ENCODE measurements at places on chromosomes 5 and 9.
A peak's percentile ranks its signal among the peaks of the same experiment; 100 is the strongest.

DNA sequence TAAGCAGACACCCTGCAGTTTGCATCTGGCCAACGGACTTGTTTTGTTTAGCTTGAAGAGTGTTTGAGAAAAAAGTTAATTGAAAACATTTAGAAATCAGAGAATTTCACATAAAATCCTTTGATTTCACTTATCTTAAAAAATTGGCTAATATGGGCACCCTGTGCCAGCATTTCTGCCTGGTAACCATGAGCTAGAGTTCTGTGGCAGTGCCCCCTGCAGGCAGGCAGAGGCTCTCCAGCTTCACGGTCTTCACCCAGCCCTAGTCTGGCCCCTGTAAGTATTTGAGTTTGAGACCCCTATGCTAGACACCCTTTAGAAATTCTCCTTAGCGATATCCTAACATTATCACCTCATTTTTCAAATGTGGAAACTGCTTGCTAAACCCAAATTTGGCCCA lies 18.8 kb upstream of the FANCC start:
- no peak for DNase-seq

GRCh38 chr9:87596862-87597261 lies 99.2 kb downstream of the DAPK1 start:
- peak; percentile 22 for DNase-seq

DNA sequence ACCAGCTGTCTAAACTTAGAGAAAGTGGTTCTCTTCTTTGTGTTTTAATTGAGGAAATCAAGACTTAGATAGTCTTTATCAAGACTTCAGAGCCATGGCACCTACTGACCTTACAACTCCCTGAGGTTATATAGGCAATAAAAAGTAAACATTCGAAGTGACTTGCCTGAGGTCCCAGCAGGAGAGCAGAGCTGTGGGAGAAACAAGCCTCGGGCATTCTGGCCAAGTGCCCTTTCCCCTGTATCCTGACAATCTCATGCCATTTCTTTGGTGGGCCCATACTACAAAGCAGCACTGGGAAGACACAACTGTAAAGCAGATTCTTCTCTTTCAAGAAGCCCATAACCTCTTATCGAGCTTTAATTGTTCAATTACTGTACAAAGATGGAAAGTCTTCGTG lies 23.1 kb downstream of the FREM1 start:
- no peak for DNase-seq

- no peak for DNase-seq
Observed at GRCh38 chr9:89435071-89435823, 62.7 kb downstream of the SEMA4D start.

- no peak for DNase-seq
Observed at GRCh38 chr5:112923148-112923917, 1.3 kb upstream of the REEP5 start.

DNA sequence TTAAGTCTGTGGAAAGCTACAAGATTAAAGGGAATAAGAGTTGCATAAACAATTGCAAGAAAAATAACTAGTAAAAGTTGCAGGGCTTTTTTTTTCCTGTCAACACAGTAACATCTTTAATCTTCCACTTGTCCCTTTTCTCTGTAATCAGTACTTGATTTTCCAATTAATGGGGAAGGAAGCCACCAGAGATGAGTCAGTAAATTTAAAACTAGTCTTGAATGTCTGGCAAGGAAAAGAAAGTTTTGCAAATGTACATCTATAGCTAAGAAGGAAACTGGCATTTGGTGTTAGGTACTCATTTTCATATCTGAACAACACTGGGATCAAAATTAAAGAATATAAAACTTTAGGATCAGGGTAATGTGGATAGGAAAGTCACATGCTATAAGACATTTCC lies 17.1 kb downstream of the DAP start:
- no peak for DNase-seq

DNA sequence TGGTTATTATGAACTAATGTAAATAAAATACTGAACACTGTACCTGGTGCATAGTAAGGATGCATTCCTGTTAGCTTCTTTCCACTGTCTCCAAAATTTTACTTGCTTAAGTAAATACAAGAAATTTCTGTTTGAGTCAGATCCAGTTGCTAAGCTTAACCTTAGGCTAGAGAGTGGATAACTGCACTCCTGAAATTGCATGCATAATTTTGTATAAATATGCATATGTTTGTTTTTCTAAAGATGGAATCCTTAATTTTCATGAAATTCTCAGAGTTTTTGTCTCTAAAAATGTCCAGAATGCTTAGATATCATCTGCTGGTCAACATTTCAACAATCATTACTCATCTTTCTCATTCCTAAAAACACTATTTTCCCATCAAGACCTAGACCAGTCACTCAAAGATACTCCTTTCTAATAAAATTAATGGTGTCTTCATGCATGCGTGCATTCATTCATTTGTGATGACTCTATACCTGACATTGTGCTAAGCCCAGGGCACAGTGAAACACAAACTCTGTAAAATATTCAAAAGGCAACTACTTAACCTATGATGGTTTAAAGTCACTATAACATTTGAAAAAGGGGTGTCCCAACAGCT lies 284.8 kb downstream of the SEC61B start:
- DNase-seq = no peak

- peak; percentile 52 for DNase-seq
Observed at GRCh38 chr9:131698618-131698985, 41.3 kb downstream of the RAPGEF1 start.

DNA sequence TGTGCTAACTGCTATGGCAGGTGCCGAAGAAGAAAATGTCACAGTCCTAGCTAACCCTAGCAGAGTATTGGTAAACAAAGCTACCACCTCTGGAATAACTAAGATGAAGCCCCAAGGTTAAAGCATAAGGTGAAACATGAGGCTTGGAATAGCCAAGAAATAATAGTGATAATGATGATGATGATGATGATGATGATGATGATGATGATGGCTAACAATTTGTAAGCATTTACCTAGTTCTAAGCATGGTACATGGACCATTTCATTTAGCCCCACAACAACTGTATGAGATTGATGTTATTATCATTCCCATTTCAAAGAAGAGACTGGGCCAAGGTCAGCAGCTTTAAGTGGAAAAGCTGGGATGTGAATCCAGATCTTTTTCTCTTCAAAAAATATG lies 35.3 kb downstream of the SH3RF2 start:
- no peak for DNase-seq

DNA sequence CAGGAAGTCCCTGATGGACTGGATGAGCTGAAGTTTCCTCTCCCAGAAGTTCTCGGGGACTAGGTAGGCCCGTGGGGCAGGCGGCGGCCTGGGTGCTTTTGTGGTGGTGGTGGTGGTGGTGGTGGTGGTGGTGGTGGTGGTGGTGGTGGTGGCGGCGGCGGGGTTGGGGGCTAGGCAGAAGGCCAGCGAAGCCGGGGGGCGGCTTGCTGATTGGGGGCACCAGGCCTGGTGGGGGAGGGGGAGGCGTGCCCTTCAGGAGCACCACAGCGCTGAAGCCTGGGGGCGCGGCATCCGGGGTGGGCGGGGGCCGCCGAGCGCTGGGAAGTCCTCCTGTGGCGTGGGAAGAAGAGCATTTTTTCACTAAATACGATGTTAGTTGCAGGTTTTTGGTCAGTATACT lies 26.9 kb downstream of the SPATA31C1 start:
- DNase-seq = no peak

- DNase-seq = no peak
Observed at GRCh38 chr5:76733049-76733417, 17.1 kb downstream of the F2R start.

- peak; percentile 40 for DNase-seq
Observed at GRCh38 chr5:149381986-149382338, 2.9 kb upstream of the IL17B start.

- no peak for DNase-seq
Observed at GRCh38 chr5:39214912-39215709, 4.3 kb downstream of the FYB1 start.

DNA sequence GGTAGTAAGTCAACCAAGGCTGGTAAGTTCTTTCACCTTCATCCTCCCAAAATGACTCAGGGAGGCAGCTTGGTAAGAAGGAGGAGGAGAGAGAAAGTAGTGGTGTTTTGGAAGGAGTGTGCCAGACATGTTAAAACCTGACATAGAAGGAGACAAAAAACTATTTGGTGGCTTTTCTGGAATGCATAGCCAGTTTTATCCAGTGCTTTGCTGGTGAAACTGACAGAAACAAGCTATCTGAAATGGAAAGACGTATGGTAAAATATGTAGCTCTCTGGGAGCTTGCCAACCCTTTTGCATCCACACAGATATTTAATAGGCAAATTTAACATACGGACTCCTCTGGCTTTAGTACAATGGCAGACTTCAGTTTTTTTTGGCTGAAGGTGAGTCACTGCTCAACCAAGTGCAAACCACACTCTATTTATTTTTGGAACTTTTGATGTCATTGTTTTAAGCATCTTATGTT lies 45.4 kb downstream of the RAB14 start:
- DNase-seq = no peak

DNA sequence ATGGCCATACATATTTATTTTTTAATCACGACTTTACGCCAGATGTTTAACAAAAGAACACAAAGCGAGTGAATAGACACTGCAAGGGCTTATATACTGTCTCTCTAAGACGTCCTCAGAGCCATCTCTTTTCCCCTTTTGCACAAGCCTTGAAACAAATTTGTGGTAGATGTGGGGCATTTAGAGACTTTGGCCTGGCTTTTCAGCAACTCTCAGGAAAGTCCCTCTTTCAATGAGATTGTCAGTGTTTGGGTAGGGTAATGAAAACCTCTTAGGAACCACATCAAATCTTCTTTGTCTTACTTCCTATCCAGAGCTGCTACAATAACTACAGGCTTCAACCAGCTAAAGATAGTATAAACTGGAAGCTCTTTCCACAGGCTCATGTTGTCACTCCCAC lies 380.0 kb downstream of the ANXA1 start:
- DNase-seq = no peak

DNA sequence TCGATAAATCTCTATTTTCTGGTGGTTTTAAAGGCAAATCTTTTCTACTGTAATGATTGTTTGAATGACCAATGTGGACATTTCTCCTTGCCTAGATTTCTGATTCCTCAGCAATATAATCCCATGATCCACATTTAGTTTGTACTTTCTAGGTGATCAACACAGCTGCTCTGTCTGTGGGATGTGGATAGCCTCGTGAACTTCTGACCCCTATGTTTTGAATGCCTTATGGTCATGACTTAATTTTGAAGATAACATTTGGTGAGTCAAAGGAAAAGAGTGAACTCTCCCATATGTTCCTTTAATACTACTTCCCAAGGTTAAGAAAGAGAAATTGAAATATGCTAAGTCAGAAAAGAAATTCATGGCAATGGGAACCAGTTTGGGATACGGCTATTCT lies 147.5 kb downstream of the CAVIN4 start:
- no peak for DNase-seq

DNA sequence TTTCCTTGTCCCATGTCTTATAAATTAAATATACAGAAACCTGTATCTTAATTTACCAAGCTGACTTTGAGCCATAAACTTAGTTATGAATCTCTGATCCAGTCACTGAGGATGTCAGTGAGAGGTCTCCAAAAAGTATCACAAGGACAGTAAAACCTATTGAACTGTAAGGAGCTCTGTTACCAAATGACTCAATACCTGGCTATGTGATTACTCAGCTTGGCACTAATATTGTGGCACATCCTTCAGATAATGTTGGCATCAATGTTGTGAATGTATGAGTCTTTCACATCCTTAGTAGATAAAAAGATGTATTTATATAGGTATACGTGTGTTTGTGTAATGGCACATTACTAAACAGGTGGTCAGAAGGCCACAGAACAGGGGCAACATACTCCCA lies 18.0 kb upstream of the CAPSL start:
- no peak for DNase-seq

GRCh38 chr9:90301277-90301653 lies 341.4 kb downstream of the DIRAS2 start:
- DNase-seq = no peak

- no peak for DNase-seq
Observed at GRCh38 chr5:43336159-43336558, 22.9 kb upstream of the HMGCS1 start.

GRCh38 chr5:143836161-143836725 lies 24.3 kb downstream of the HMHB1 start:
- no peak for DNase-seq

GRCh38 chr5:8752595-8752994 lies 793.3 kb downstream of the SEMA5A start:
- DNase-seq = no peak

- no peak for DNase-seq
Observed at GRCh38 chr5:64666078-64666477, 24.2 kb upstream of the SHISAL2B start.

GRCh38 chr5:136115183-136115865 lies 17.3 kb upstream of the SMAD5 start:
- DNase-seq = no peak

DNA sequence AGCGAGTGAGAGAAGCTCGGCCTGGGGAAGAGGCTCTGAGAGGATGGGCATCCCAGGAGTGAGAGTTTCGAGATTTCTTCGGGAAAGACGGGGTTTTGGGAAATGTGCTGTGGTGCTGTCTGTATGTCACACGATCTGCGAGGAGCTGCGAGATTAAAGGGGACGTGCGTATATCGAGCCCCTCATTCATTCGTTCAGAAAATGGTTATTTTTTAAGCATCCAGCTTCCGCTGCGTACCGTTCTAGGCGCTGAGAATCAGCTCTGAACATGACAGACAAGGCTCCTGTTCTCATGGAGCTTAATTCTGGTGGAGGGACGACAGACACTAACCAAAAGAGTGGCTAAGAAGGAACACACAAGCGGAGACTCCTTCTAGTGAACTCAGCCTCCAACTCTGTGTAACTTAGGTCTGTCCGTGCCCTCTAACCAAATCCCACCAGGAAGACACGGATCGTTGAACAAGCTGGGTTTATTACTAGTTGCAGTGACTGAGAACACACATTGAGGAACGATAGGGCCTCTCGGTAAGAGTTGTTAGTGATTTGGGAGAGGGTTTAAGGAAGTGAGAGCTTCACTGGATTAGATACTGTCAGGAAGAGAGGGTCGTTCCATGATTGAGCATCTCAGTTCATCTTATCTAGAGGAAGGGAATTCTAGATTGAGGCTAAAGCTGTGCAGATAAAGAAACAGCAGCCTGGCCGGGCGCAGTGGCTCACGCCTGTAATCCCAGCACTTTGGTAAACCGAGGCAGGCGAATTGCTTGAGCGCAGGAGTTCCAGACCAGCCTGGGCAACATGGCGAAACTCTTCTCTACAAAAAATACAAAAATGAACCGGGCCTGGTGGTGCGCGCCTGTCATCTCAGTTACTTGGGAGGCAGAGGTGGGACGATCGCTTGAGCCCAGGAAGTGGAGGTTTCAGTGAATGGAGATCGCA lies 1.0 kb upstream of the FBXW11 start:
- no peak for DNase-seq

DNA sequence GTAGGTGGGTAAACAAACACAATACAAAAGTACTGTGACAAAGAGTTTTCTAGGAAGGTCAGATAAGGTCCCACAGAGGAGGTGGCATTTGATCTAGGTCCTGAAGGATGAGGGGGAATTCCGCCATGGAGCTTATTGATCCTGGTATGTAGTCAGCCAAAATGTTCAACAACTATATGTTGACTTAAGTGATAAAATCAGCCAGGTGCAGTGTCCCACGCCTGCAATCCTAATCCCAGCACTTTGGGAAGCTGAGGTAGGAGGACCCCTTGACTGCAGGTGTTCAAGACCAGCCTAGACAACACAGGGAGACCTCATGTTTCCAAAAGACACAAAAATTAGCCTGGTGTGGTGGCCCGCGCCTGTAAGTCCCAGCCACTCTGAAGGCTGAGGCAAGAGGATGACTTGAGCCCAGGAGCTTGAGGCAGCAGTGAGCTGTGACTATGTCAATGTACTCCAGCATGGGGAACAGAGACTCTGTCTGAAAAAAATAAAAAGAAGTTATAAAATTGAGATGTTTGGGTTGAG lies 46.4 kb upstream of the PLIN2 start:
- DNase-seq = no peak
